ENCODE measurements at places on chromosomes 2 and 18.

DNA sequence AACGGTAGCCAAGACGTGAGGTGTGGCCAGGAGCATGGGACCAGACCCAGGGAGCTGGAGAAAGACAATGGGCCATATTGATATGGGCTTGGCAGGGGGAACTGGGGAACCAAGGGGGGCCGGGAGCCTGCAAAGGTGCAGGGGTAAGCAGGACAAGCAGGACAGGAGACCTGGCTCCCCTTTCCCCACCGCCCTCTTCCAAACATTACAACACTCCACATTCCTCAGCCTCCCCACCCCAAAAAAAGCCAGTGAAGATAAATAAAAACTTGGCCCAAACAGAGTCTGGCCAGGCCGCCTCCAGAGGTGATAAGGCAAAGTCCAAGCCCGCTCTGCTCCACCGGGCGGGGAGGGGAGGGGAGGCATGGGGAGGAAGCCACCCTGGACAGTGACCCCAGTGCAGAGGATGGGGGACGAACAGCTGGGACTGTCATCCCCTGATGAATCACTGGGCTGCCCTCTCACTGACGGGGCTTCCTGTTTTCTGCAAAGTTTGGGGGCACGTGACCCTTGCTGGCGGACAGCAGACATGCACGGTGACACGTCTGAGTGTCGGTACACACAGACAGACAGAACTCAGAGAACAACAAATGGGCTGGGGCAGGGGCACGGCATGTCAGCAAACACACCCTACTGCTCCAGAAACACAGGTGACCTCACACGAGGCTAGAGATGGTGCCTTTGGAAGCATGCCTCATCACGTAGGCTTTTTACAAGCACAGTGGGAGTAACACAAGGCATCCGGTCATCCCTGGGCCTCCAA, 100.2 kb downstream of the TNS1 start:
- DNase-seq, result peak; percentile 68

DNA sequence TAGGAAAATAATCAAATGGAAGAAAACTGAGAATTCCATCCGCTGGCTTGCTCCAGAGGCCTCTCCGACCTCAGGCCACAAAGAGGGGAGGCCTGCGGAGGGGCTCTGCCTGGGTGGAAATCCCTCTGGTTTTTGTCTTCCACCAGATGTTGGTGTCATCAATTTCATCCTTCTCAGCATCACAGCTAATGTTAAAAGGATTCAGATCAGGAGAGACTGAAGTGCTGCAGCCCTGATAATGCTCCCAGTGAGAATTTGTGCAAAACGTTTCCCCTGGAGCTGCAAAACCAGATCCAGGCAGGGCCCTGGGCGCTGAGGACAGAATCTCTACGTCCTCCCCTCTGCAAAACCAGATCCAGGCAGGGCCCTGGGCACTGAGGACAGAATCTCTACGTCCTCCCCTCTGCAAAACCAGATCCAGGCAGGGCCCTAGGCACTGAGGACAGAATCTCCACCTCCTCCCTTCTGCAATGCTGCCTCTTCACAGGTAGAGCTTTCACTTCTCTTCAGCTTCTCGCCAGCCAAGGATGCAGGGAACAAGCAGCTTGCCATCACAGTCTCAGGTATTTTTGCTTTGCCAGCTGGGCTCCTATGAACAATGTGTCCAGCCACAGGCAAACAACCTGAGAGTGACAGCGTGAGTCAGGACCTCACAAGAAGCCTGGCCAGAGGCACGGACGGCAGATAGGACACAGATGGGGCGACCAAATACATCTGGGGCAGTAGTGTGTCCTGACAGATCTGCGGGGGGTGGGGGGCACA, 81.2 kb downstream of the TMEM18 start:
- DNase-seq, result no peak

- DNase-seq, result no peak
Measured at GRCh38 chr2:223475901-223476300, 126.3 kb downstream of the SCG2 start.

DNA sequence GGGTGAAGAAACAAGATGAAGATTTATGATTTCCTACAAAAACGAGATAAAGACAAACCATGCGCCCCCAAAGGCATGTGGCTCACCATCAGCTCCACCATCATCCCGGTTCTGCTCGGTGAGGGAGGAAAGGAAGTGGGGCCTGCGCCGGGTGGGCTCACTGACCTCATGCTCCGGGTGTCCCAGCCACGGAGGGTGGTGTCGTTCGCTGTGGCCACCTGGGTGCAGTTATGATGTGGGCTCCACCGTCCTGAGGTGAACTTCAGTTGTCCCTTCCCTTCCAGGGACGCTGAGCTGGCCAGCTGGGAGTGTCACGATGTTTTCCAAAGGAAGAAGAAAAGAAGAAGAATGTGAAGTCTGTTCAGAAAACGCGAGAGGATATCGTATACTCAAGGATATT, 180.9 kb downstream of the EIPR1 start:
- no peak for DNase-seq

DNA sequence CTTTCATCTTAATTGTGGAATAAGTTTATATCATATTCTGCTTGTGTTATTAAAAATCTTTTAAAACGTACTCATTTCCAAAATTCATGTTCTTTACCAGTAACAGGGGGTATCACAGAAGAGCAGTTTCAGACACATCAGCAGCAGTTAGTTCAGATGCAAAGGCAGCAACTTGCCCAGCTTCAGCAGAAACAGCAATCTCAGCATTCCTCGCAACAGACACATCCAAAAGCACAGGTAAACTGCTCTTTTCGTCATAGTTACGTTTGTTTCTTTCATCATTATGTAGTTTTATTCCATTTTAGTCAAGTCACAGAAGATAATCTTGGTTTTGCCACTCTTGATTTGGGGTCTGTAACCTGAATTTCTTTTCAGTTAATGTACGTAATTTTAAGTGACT, 93.5 kb upstream of the KIF5C start:
- no peak for DNase-seq

DNA sequence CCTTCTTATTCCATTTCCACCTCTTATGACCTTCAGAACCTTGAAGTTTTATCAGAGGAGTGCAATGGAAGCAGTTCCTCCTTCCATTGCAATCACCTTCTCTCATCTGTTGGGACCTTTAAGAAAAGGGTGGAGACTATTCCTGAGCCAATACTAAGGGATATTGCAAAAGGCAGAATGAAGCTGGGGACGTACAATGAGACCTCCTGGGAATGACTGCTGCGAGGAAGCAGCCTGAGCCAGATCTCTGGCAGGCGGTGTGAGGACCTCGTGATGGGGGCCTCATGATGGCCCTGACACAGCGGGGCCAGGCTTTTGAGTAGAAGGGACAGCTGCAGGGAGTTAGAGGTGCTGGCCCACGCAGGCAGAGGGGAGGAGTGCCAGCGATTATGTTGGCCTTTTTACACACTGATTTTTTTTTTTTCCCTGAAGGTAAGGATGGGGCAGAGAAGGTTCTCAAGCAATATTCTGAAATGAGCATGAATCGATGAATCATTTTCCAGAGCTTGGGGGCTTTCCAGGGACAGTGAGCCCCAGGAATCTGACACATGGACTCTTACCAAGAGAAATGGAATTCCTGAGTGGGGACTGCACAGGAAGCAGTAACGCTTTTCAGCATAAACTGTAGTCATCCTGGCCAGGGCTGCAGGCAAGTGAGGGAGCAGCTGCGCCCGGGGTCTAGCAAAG, 40.0 kb upstream of the LAPTM4A start:
- peak; percentile 98 for DNase-seq

DNA sequence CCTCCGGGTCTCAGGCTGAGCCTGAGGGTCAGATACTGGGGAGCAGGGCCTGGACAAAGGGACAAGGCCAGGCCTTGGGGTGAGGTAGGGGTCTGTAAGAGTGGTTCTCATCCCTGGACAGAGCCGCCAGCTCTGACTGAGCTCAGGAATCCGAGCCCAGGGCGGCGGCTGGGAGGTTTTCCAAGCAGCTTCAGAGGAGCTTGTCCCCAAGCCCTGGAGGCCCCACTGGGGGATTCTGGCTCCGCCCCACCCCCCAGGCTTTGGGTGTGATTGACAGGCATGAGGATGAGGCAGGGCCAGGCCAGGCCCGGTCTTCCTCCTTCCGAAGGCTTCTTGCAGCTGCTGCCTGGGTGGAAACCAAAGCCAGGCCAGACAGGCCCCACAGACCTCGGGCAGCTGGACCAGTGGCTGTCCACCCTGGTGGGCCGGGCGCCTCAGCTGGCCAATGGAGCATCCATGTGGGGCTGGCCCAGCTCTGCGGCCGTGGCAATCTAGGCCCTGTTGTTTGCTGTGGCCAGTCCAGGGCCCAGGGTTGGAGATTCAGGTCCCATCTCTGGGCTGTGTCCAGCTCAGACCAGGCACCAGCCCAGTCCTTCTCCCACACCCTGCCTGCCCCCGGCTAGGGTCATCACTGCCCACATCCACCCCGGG, 23.1 kb upstream of the GPC1 start:
- no peak for DNase-seq

- no peak for DNase-seq
Measured at GRCh38 chr18:46344416-46345180, 240.4 kb downstream of the HAUS1 start.

GRCh38 chr18:37246779-37247340, 318.7 kb downstream of the CELF4 start:
- no peak for DNase-seq

DNA sequence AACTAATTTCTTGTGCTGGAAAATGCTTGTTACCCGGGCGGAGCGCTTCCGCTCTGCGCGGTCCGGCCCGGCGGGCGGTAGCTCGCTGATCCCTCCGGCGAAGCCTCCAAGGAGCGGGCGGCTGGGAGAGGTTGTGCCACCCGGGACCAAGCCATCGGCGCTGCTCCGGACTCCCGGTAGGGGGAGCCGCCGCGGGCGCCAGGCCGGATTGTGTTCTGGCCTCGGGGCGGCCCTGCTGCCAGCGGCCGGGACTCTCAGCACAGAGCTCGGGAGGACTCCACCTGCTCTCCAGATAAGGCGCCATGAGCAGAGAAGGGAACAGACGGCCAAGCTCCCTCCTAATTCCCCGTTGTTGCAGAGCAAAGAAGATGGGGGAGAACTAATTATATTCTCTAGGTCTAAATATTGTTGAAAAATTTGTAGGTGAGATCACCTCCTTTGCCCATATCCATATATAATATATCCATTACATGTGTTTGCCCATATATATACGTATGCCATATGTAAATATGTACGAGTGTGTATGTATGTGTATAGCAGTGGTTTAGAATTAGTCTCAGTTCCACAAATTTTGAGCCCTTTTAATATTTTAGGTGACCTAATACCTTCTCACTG, 13.8 kb upstream of the SATB2 start:
- peak; percentile 74 for DNase-seq

GRCh38 chr2:52686935-52687334, 1080.7 kb upstream of the CHAC2 start:
- no peak for DNase-seq

DNA sequence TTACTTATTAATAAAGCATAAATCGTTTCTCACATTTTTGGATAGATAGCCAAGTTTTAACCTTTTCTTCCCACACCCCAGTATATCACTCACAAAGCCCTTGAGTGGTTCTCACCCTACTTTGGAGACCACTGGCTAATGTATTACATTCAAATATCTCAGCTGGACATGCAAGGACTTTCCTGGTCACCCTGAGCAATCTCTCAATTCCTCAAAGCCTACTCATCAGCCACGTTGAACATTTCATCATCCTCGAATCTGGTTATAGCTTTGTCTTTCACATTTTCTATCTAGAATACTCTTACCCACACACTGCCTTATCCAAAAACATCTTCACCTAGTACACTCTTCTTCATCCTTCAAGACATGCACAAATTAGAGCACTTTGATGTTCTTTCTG, 71.1 kb upstream of the MAPRE2 start:
- peak; percentile 46 for DNase-seq

DNA sequence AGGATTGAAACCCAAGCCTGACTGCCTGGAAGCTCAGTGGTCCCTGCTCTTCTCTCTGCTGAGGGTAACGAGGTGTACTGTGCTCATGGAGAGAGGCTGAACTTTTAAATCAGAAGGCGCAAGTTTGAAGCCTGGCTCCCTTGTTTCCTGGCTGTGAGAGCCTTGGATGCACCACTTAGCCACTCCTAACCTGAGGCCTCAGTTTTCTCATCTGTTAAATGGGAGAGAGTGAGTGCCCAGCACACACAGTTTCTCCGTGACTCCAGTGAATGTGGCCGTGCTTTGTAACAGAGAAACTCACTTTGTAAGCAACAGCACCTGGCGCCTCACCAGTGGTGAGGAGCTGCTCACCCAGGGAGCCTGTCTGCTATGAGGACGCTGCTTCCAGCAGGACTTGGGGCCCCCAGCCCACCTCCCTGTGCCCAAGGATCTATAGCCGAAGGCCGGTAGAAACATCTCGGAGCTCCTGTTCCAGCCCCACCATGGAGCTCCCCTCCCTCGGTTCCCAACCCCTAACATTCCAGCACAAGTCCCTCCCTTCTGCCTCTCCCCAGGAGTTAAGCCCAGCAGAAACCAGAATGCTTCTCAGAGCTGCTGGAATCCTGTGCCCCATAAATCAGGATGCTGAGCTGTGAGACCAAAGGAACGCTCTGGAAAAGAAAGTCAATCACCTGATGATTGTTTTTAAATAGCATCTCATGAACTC, 20.3 kb upstream of the KCNK3 start:
- no peak for DNase-seq

- no peak for DNase-seq
Measured at GRCh38 chr2:95390272-95390880, 12.1 kb upstream of the FAHD2A start.

- no peak for DNase-seq
Measured at GRCh38 chr2:73855526-73855925, 26.8 kb downstream of the STAMBP start.

GRCh38 chr2:30302566-30302965, 71.2 kb downstream of the LBH start:
- no peak for DNase-seq

DNA sequence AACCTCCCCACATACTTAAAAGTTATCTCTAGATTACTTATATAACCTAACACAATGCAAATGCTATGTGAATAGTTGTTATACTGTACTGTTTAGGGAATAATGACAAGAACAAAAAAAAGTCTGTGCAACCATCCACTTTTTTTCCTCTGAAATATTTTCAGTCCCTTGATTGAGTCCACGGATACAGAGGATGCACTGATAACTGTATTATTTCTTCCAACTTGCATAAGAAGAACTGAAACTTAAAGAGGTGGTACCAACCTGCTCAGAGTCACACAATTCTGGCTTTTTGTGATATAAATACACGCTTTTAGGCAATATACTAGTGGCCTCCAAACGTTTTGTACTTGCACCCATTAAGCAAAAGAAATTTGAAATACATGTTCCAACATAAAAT, 1.4 kb downstream of the SMC6 start:
- DNase-seq, result no peak

GRCh38 chr18:74803769-74804168, 206.1 kb downstream of the ZNF407 start:
- DNase-seq, result no peak

GRCh38 chr18:44679056-44679913, 1.4 kb upstream of the SETBP1 start:
- peak; percentile 84 for DNase-seq
